ENCODE measurements at places on chromosomes 7 and 10.

GRCh38 chr7:129493555-129493954 is 8.8 kb upstream of the SMKR1 start:
- DNase-seq, result no peak

GRCh38 chr7:136105191-136105590 is 128.0 kb upstream of the MTPN start:
- DNase-seq, result no peak

- no peak for DNase-seq
These were observed 845.0 kb downstream of the CNTNAP2 start for GRCh38 chr7:146961617-146962016.

GRCh38 chr10:28788252-28788651 is 110.9 kb downstream of the BAMBI start:
- no peak for DNase-seq
